ENCODE measurements at places on chromosomes 6 and 20.

GRCh38 chr6:27066802-27067201, 180.7 kb upstream of the PRSS16 start:
- no peak for DNase-seq

DNA sequence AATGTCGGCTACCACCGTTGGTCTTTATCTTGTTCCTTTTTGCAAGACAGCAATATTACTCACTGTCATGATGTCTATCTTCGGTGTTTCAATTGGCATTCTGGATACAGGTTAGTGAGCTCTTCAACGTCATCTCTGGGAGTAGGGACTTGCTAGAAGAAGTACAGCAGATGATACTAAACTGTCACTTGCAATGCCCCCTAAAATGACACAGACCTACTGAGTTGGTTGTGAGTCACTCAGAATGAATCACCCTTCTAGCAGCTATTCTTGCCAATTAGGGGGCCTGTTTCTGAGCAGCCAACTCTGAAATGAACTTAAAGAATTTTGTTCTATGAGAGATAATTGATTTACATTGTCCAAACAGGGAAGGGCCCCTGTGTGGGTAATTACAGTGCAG, 176.5 kb downstream of the SLC16A10 start:
- DNase-seq = no peak

DNA sequence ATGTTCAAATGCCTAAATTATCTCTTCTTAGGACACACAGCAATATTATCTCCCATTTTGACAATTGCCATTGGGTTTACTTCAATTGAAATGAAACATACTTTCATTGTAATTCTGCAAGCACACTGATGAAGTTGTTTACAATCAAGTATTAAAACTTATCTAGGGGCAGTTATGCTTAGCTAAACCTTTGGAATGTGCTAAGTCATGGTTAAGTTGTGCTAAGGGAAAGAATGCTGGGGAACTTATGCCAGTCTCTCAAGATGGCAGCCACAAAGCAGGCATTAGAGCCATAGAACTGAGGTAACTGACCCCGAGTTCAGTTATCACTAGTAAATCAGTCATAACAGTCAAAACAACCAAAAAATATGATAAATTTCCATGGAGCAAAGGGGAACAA, 59.1 kb upstream of the NT5E start:
- no peak for DNase-seq

- DNase-seq = no peak
Measured at GRCh38 chr6:133208183-133208755, 32.9 kb upstream of the EYA4 start.

DNA sequence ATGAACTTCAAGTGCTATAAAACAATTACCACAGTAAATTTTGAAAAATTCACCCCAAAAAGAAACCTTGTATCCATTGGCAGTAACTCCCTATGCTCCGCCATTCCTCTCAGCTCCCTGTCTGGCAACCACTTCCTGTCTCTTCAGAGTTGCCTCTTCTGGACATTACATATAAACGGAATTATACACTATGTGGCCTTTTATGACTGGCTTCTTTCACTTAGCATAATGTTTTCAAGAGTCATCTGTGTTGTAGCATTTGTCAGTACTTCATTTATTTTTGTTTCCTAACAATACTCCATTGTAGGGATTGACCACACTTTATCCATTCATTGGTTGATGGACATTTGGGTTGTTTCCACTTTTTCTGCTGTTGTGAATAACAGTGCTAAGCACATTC, 50.1 kb downstream of the CEP43 start:
- no peak for DNase-seq

GRCh38 chr6:125104425-125104824, 49.1 kb upstream of the TPD52L1 start:
- no peak for DNase-seq

GRCh38 chr20:63394069-63394919, 33.1 kb upstream of the CHRNA4 start:
- no peak for DNase-seq

- no peak for DNase-seq
Measured at GRCh38 chr6:136514591-136514990, 35.6 kb downstream of the MAP7 start.

GRCh38 chr20:32116079-32116521, 6.6 kb downstream of the TM9SF4 start:
- DNase-seq = no peak

DNA sequence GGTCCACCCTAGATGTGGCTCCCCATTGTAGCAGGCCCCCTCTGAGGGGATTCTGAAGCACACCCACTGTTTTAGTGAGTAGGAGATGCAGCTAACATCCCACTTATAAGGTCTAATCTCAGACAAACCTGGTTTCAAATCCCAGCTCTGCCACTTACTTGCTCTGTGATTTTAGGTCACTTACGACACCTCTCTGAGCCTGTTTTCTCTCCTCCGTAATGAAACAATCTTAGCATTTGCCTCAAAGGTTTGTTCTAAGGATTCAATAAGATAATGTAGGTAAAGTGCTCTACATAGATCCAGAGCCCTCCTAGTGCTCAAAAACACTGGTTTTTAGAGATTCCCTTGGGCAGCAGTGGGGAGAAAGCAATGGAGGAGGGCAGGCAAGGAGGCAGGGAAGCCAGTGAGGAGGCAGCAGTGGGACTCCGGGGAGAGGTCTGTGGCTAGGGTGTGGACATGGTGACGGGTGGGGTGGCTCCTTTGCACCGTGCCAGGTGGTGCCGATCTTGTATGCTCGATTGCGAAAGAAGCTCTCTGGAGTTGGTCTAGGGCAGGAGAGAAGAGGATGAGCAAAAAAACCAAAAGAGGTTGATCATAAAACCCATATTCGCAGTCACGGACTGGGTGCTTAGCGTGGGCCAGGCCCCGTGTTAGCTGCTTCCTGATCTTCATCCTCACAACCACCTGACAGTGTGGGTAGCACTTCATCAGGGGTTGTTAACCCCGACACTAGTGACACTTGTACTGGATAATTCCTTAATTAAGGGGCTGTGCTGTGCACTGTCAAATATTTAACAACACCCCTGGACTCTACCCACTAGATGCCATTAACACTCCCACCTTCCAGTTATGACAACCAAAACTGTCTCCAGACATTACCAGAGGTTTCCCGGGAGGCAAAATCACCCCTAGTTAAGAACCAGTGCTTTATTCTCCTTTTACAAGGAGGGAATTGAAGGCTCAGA, 16.8 kb upstream of the PTGIS start:
- no peak for DNase-seq

DNA sequence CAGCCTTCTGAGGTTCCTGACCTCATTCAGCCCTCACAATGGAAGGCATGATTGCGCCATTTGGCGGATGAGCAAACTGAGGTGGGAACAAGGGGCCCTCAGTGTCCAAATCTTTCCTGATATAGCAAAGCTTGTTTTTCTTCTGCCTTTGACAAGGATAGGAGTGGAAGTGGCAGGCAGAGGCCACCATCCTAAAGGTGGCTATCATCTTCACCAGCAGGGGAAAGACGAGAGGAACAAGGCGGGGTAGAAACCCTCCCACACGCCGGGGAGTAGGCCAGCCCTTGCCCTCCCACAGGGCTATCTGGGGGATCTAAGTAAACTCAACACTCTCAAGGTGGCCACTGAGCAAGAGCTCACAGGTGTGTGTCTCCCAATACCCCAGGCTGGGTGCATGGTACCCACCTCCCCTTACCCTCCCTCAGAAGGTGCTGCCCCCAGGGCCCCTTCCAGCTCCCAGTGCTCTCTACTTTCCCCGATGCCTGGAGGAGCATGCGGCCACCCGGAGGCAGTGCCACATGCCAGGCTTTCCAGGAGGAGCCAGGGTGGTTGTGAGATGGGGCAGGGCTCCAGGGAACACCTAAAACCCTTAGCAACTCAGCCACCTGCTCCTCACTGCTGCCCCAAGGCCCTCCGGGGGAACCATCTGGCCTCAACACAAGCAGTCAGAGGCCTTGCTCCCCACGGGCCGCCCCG, 11.2 kb downstream of the SPDEF start:
- DNase-seq = no peak

- DNase-seq = no peak
Measured at GRCh38 chr6:123928529-123928928, 124.9 kb downstream of the NKAIN2 start.

GRCh38 chr6:105765239-105765638, 320.9 kb upstream of the PRDM1 start:
- no peak for DNase-seq

- no peak for DNase-seq
Measured at GRCh38 chr6:105873211-105873704, 212.9 kb upstream of the PRDM1 start.

- no peak for DNase-seq
Measured at GRCh38 chr6:80211286-80211685, 104.8 kb downstream of the BCKDHB start.

- DNase-seq = no peak
Measured at GRCh38 chr6:125962900-125963497, 6.4 kb downstream of the HINT3 start.

DNA sequence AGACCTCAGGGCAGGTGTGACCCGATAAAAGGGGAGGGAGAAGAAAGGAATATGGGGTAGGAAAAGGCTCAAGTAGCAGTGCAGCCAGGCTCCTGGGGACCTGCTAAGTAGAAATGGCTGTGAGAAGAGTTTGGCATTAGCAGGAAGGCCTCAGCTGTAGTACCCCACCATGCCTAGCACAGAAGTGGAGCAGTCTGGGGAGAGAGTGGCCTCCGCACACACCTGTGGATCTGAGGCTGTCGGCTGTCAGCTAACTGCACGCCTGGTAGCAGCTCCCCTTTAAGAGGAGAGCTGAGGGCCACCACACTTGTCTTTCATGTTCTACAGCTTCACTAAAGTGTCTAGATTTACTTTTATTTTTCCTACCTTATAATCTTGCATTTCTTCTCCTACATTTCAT, 24.6 kb downstream of the PDE7B start:
- no peak for DNase-seq

DNA sequence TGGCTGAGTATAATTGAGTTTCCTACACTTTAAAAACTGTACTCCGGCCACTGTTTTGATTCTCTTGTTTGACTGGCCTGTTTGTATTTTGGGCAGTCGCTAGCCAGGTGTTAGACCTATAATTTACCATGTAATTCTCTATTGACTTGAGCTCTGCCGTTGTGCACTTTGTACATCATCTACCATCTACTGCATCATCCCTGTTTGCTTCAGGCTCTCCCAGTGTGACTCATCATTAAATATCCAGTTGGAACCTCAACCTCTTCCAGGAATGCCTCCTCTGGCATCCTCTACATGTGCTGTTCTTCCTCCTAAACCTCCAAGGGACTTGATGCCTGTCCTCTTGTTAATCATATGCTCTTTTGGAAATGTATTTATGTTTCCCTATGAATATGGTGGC, 72.3 kb downstream of the FARS2 start:
- no peak for DNase-seq

DNA sequence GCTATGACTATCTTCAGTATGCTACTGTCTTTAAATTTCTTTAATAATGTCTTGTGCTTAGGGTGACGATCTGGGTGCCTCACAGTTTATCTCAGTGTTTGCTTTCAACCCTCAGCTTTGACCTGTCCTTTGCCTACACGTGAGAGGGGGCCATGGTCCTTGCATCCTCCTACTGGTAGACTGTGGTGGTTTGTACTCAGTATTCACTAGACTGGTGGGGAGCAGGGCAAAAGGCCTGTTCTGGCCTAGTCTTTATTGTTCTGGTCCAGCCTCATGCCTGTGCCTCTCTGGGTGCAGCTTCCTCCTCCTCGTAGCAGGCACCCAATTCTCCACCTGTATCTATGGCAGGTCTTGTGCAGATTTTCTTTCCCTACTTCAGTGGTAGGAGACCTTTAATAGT, 354.9 kb downstream of the CD109 start:
- DNase-seq = no peak

GRCh38 chr20:33627577-33628216, 34.4 kb upstream of the C20orf144 start:
- no peak for DNase-seq

- DNase-seq = no peak
Measured at GRCh38 chr6:5896476-5897200, 110.1 kb downstream of the NRN1 start.

- no peak for DNase-seq
Measured at GRCh38 chr20:54792688-54793087, 317.3 kb downstream of the DOK5 start.

DNA sequence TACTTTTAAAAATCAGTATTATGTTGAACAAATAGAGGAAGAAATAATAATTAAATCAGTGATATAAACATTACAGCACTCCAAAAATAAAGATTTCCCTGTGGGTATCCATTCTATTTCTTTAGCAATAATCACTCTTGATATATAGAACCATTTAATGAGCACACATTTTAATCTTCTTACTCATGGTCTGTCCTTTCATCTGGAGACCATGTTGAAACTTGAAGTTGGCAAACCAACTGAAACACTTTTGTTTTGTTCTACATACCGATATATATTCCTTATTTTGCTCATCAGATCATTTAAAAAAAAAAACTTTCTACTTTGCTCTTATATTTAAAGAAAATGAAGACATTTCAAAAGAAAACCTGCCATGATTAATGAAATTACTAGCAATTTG, 13.4 kb downstream of the C6orf58 start:
- DNase-seq = no peak

GRCh38 chr6:20778459-20778858, 244.2 kb downstream of the CDKAL1 start:
- DNase-seq = no peak

DNA sequence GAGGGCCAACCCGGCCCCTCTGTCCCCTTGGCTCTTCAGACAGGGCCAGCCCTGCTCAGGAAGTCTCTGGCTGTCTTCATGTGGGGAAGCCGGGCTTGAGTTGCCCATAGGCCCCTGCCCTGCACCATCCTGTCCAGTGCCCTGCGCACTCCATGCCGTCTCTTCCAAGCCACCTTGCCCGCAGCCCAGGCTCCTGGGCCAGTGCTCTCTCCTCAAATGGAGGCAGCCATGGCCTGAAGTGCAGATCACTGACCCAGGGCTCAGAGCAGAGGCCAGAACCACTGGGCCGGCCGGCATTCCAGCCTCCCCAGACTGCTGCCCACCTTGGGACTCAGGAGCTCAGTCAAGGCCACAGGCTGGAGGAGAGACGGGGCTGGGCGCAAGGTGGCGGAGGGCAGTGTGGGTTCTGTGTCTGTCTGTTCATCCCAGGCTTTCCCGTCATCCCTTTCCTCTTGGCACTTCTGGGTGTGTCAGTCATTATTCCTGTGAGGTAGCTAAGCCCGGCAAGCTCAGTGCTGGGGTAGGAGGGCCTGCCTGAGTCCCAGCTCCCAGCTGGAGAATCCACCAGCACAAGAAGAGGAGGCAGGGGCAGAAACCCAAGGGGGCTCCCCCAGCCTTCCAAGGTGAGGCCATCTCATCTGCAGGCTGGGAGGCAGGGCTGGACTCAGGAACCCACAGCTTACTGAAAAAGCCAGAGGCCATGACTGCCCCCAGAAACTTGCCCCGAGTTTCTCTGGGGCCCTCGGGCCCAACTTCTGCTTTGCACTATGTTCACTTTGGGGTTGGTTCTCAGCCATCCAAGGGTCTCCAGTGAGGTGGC, 22.4 kb downstream of the SDCBP2 start:
- no peak for DNase-seq

- DNase-seq = no peak
Measured at GRCh38 chr20:49560646-49561045, 7.3 kb downstream of the PTGIS start.

DNA sequence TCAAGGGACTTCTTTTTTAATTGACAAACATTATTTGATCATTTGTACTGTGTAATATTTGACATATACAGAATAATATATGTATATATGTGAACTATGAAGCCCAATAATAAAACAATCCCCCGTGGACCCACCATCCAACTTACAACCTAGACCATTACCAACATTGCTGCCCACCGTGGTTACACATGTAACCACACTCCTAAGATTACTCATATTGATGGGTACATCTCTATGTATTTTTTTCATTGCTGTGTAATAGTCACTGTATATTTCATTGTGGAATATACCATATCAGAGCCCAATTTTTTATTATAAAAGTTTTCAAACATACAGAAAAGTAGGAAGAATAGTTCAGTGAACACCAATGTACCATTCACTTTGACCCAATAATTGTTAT, 94.3 kb downstream of the RTN4IP1 start:
- no peak for DNase-seq
